ENCODE measurements at places on chromosomes 3 and 15.

GRCh38 chr3:148598619-148599018 lies 99.1 kb upstream of the AGTR1 start:
- DNase-seq: no peak

- no peak for DNase-seq
These were observed 16.4 kb downstream of the FAM107A start for GRCh38 chr3:58560771-58561311.

DNA sequence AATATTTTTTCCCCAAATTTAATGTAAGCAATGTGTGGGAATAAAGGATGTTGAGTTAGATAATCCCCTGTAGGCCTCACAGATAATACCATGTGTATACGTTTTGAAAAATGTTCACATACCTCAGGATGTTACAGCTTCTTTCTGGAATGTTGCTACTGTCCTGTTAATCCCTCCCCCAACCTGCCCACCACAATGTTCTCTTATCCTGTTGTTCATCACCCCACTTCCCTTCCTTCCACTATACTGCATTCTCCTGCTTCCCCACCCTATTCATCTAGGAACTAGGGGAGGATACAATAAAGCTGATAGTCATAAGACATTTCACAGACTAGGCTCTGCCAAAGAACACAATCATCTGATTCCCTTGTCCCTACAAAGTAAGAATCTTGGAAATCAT lies 92.1 kb downstream of the IGF2BP2 start:
- DNase-seq: no peak

GRCh38 chr3:56974247-56974930 lies 86.1 kb upstream of the SPATA12 start:
- no peak for DNase-seq

DNA sequence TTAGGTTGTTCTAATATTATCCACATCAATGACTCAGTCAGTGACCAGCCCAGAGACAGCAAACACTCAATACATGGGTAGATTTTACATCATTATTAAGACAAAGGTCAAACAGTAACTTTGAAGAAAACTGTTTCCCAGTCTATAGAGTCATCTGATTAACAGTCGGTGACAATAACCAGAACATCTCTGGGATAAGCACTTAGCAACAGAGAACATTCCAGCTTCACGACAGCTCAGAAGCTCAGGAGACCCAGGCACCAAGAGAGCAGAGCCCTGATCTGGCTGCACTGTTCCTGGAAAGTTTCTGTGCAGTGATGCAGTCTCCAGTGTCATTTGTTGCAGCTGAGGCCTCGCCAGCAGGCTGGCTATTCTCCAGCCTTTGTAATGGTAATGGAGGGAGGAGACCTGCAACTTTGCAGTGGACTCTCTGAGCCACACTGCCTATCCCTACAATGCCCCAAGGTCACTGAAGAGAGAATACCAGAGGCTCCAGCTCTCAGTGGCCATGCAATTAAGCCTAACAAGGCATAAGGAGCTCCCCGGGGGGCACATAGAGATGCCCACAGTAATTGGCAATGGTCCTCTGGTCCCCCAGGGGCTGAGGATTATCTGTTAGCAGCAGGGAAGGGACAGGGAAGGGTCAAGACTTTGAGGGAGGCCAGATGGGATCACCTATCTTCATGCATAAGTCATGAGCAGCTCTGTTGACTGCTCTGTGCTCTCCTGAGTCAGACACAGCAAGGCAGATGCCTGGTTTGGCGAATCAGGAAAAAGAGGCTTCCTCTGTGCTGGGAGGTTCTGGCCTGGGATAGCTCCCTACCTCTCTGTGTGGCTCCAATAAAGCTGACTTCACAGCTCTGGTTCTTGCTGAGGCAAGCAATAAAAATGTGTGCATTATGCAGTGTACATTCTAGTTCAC lies 163.6 kb downstream of the CTNNB1 start:
- no peak for DNase-seq

GRCh38 chr3:16060358-16060852 lies 114.1 kb upstream of the GALNT15 start:
- no peak for DNase-seq

DNA sequence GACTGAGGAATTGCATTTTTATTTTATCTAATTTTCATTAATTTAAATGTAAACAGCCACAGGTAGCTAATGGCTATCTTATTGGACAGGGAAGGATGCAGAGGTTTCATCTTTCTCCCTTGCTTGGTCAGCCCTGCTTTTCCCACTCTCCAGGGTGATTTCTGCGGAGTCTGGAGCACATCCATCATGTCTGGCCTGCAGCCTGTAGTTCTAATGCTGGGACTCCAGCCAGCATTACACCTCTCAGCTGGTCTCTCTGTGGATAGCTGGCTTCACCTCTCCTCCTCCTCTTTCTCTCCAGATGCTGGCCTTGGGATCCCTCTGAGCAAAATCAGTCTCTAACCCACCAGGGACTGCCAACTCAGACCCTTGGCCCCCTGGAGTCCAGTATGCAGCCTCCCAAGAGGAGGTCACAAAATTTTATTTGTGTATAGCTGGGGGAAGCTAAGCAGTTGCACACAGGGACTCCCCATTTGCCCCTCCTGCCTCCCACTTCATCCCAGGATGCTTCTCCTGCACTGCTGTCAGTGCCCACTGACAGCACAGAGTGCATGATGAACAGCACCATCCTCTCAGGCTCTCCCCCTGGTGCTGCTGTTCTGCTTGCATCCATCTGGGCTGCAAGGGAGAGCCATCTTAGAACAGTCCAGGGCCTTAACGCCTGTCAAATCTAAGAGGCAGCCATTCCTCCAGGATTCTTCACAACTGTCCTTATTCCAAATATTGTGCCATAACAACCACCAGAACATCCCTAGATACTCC lies 1.7 kb downstream of the BFSP2 start:
- no peak for DNase-seq

DNA sequence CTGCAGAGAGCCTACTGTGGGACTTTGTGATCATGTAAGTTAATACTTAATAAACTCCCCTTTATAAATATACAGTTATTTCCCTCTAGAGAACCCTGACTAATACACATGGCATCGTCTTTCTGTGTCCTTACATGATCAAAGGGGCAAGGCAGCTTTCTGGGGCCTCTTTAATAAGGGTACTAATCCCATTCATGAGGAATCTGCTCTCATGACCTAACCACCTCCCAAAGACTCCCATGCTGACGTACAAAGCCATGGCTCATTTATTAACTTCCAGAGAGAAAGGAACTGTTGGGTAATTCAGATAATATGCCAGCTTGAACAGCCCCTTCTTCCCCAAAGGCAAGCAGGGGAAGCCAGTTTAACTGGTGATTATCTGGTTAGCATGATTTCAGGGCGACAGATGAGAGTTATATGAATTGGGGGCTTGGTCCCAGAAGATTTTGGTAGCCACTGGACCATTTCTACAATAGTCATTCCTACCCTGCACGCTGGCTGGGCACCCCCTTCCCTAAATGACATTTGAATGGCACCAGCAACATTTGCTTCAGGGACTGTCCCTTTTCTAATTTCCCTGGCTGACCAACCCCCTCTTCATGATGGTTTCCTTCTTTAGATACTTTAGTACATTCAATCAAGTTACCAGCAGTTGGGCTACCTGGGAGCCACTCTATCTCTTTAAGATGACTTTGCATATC lies 83.6 kb upstream of the C3orf80 start:
- no peak for DNase-seq

DNA sequence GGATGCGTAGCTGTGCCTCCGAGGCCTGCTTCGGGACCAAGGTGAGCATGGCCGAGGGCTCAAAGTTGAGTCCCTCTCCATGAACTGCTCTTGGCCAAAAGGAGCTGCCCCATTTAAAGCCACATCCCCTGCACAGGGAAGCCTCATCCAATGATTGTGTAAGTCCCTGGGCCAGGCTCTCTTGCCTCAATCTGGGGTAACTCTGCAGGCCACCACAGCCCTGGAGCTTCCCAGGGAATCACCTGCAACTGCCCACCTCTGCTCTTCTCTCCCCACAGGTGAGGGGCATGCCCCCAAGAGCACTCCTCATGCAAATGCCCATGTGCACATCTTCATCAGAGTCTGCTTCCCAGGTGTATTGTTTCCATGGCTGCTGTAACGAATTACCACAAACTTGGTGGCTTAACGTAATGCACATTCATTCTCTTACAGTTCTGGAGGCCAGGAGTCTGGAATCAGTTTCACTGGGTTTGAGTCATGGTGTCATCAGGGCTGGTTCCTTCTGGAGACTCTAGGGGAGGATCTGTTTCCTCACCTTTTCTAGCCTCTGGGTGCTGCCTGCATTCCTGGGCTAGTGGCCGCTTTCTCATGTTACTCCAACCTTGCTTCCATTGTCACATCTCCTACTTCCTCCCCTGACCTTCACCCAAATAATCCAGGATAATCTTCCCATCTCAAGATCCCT lies 25.0 kb upstream of the LOXL1 start:
- DNase-seq: no peak

- DNase-seq: no peak
These were observed 263.0 kb upstream of the NECTIN3 start for GRCh38 chr3:110808630-110809029.

DNA sequence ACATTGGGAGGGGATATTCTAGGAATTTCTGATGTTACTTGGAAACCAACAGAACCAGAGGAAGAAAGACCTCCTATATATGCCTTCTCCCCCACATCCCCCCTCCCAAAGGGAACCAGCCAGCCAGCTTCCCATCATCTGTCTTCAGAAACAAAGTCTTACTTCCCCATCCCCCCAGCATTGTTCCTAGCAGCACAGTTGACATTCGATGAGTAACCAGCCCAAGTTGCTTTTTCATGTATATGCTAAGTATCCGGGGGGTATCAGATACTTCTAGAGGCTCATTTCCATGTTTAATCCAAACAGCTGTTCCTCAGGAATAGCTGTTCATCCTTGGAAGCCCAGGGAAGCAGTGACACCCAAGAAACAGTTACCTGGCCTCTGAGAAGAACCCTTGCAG lies 16.0 kb downstream of the RMDN3 start:
- DNase-seq: no peak

- no peak for DNase-seq
These were observed 398 bp upstream of the RAB7A start for GRCh38 chr3:128725547-128726022.

- DNase-seq: no peak
These were observed 214.8 kb upstream of the TPRG1 start for GRCh38 chr3:188956839-188957489.

DNA sequence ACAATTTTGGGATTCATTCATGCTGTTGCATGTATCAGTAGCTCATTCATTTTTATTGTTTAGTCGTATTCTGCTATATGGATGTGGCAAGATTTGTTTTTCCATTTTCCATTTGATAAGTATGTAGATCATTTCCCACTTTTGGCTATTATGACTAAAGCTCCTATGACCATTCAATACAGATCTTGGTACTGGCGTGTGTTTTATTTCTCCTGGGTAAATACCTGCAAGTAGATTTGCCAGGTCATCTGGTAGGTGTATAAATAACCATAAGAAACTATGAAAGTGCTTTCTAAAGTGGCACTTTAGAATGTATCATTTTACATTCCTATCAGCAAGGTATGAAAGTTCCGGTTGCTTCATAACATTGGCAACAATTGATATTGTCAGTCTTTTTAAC lies 124.6 kb downstream of the TNIK start:
- DNase-seq: no peak

- no peak for DNase-seq
These were observed 6.4 kb upstream of the NFKBIZ start for GRCh38 chr3:101842935-101843330.

- no peak for DNase-seq
These were observed 6.7 kb upstream of the SEC11A start for GRCh38 chr15:84722628-84723027.

- DNase-seq: no peak
These were observed 8.5 kb upstream of the UBXN7 start for GRCh38 chr3:196440696-196441095.

DNA sequence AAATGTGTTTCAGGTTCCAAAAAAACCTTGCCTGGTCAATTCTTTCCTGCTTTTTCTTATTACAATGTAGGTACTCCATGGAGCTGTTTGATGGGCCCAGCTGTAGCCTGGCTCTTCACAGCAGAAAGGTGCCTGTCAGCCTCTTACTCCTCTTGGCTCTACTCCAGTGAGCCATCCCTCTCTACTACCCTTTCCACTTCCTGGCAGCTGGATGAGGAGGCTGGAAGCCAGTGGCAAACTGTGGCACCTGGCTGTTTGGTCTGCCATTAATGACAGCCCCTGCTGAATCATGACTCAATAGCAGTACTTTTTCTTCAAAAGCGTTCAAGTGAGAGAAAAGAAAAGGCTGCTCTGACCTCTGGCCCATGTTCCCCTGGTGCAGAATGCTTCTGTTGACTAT lies 618.1 kb downstream of the PYDC2 start:
- no peak for DNase-seq

DNA sequence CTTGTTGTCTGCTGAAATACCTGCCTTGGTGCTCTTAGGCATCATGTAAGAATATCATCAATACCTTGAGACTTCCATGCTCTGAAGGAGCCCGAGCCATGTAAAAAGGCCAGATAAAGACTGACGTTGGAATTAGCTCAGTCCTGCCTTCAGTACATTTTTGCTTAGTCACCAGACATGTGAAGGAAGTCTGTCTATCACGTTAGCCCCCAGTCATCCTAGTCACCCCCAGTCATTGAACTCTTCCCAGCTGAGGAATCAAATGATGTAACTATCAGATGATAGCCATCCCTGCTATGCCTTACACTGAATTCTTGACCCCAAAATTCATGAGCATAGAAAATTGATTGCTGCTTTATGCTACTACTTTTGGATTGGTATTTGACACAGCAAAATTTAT lies 351.2 kb upstream of the SGO1 start:
- DNase-seq: no peak

DNA sequence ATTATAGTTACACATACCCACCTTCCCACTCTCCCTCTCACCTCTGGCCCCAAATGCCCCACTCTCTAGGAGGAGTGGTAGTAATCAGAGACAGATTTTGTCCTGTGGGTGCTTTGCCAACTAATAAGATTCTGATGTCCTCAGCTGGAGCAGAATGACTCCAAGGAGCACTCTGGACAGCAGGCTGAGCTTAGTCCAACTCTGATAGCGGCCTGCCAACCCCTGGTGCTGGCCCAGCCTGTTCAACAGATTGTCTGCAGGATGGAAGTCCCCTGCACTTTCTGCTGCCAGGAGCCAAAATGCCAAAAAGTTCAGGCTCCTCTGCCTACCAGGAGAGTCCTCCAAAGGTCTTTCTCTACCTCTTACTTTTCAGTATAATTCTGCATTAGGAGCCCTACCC lies 160.5 kb upstream of the UMPS start:
- DNase-seq: no peak

GRCh38 chr3:115806501-115806900 lies 183.2 kb downstream of the GAP43 start:
- no peak for DNase-seq
